ENCODE measurements at places on chromosomes 11 and 22. TPM values are rescaled to one million over a fixed set of nuclear protein-coding genes. Genes with fewer than 3 reads are reported as not detected.
A peak's percentile ranks its signal among the peaks of the same experiment; 100 is the strongest.

SLC1A2 gene
- total RNA-seq = not detected

DNA sequence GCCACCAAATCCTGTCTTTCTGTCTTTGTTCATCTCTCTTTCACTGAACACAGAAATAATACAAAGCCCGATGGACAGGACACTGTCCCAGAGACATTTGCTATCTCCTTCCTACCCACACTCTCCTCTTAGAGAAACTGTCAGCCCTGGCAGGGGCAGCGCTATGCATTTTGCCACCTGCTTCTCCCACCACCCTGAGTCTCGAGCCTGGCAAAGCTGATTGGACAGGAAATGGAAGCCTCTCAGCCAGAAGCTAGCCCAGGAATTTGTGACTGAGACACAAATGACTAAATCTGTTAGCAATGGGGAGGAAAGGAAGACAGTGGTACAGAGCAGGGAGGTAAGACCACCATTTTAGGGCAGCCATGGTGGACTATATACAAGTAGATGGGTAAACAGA is 14.9 kb upstream of the GALNT18 start:
- DNase-seq = no peak

TSPAN32 gene
- total RNA-seq = 4.6 TPM

CALCA gene
- not detected for total RNA-seq

GGTLC3 gene
- total RNA-seq = not detected

TSSK2 gene
- not detected for total RNA-seq

- DNase-seq = no peak
These were observed 67.5 kb downstream of the TEAD1 start for GRCh38 chr11:12741671-12742216.

DNA sequence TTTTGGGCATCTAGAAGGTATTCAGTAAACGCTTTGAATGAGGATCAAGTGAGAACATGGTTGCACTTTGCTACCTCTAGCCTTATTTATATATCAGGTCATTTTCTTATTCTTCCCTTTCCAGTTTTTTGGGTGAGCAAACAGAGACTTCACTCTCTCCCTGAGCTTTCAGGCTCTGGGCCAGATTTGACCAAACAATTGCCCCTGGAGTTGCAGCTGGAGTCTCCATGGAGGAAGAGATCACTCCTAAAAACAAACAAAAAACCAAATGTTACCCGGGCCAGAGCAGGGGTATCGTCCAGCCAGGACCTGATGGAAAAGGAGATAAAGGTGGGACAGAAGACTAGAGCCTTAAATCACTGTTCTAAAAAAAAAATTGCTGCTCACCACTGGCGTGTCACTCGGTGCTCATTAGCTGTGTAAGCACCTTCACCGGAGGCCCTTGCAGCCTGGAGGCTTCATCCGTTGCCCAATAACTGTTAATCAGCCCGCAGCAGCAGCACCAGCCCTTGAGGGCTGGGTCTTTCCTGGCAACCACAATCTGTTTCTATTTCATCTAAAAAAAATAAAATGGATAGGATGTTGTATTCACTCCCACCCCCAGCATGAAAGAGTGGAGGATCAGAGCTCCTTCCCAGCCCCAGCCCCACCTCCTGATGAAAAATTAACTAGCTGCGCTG is 125.0 kb downstream of the PKNOX2 start:
- no peak for DNase-seq

- no peak for DNase-seq
These were observed 4.4 kb upstream of the FOXRED2 start for GRCh38 chr22:36510966-36511881.

P2RX6 gene
- 0.07 TPM for total RNA-seq

CLCF1 gene
- 2.9 TPM for total RNA-seq

DNA sequence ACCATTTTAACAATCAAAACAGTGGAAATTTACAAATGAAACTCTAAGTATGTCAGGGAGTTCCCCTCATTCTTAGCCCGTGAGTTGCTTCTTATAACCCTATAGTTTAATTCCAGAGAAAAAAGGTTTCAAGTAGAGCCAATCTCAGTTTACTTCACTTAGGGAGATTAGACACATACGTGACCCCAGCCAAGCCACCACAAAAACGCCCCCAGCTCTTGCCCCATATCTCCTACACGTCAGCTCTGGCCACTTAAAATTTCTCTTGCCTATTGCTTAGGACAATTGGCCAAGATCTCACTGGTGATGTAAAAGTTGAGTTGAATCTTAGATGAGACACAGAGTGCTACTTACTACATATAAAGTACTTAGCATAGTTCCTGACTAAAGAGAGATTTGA is 166.4 kb downstream of the ETS1 start:
- no peak for DNase-seq

- no peak for DNase-seq
These were observed 901 bp upstream of the PARVA start for GRCh38 chr11:12376259-12377081.

SMCO4 gene
- total RNA-seq = 41.5 TPM

GRCh38 chr11:44941259-44942021 is 9.2 kb downstream of the TP53I11 start:
- DNase-seq = no peak

- no peak for DNase-seq
These were observed 27.0 kb downstream of the MYO7A start for GRCh38 chr11:77155082-77155475.

ALX4 gene
- not detected for total RNA-seq

CCDC73 gene
- 0.11 TPM for total RNA-seq

DNA sequence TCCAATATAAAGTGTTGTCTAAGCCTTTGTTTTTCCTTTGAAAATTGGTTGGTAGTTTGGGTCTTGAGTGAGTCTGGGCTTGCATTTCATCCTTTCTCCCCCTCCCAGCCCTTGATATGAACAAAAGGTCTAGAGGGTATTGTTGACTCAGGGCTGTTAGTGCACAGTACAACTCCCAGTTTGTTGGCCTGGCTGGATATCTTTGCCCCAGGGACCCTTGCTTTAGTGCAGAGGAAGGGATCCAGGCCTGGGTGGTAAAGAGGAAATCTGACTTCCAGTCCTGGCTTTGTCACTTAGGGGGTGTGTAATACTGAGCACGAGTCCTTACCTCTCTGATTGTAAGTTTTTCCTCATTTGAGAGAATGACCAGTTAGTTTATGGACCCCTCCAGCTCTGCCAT is 330.4 kb downstream of the TMEM135 start:
- no peak for DNase-seq

DNA sequence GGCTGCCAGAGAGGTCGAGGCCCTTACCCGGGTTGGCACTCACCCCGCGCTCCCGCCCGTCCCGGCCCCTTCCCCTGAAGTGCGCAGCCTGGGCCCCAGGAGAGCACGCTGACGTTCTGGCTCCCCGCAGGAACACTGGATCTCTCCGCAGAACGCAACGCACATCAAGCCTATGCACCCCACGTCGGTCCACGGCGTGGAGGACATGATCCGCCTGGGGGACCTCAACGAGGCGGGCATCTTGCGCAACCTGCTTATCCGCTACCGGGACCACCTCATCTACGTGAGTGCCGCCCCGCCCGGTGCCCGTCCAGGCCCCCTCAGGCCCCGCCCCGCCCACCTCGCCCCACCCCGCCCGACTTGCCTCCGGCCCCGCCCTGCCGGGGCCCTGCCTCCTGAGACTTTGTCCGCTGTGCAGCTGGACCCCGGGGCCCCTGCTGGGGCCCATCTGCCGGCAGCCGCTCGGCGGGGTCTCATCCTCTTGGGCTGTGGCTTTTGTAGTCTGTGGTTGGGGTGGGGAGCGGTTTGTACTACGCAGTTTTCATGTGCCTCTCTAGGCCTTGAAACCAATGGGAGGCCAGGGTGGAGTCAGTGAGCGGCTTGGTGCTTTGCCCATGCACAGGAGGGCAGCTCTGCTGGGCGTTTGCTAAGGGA is 19.7 kb downstream of the MYO7A start:
- peak; percentile 30 for DNase-seq

OR51B5 gene
- not detected for total RNA-seq

CASP5 gene
- total RNA-seq = not detected

DNA sequence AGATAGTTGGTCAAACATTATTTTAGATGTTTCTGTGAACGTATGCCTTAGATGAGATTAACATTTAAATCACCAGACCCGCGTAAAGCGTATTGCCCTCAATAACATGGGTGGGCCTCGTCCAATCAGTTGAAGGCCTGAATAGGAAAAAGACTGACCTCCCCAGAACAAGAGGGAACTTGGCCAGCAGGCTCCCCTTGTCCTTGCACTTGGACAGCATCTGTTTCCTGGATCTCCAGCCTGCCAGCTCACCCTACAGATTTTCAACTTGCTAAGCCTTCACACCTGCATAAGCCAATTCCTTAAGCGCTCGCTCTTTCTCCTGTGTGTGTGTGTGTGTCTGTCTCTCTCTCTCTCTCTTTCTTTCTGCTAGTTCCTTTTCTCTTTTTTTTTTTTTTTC is 8.2 kb downstream of the TOM1 start:
- DNase-seq = no peak

DNA sequence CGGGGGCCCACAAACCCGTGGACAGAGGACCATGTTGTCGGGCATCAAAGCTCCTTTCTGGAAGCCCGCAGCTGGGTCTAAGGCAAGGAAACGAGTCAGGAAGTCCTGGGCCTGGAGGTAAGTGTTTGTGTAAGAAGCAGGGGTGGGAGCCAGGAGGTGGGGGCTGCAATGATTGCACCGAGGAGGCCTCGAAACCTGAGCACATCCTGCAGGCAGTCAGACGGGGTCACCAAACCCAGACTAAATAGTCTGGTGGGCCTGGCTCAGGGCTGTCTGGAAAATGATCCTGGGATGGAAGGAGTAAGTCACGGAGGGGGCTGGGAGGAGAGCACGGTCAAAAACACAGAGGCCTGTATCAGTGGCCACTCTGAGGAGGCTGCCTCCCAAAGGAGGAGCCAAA is 539.2 kb downstream of the MN1 start:
- DNase-seq = no peak

GRCh38 chr22:22666307-22667091 is 22.1 kb downstream of the GGTLC2 start:
- no peak for DNase-seq

- no peak for DNase-seq
These were observed 23.6 kb upstream of the FBXO3 start for GRCh38 chr11:33797879-33798278.

- no peak for DNase-seq
These were observed 1046.6 kb downstream of the FAM181B start for GRCh38 chr11:81687057-81687456.

DNA sequence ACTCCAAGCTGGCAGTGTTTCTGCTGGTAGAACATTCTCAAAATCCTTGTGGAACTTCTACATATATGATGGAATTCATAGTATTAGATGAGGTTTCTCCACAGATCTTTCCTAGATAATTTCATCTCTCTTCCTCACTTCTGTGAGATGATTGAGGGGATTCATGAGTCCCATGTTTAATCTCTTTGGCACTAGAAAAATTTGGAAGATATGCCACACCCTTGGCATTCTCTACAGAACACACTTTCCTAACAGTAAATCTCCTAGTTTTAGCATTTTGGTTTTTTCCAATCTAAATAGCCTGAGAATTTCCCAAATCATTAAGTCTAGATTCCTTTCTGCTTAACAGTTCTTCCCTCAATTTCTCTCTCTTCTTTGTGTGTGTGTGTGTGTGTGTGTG is 35.3 kb downstream of the MED15 start:
- DNase-seq = no peak

- DNase-seq = no peak
These were observed 40.3 kb downstream of the OSBPL5 start for GRCh38 chr11:3124821-3125220.

OR2AT4 gene
- total RNA-seq = not detected

APOL4 gene
- 0.52 TPM for total RNA-seq

GRCh38 chr11:126415669-126416420 is 60.4 kb downstream of the ST3GAL4 start:
- no peak for DNase-seq

DNA sequence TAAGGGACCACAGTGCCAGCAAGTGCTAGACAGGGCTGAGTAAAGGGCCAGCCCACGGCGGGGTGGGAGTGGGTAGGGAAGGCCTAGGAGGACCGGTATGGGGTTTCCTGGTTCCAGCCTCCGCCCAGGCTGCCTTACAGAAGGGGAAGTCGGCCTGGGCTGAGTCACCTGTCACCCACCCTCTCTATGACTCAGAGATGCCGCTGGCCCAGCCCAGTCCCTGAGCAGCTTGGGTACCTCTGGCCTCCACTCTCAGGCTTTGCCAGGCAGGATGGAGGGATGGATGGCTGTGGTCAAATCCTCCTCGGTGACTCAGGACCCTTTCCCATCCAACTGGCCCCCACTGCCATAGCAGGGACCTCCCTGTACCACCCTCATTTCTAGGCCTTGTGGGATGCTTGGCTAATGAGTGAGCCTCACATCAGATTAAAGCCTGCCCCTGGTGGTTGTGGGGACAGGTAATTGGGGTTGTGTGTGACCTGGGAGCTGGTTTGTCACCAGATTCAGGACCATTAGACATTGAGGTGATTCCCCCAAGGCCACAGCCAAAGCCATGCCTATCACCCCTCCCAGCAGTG is 13.9 kb downstream of the SLC35E4 start:
- DNase-seq = peak; percentile 65

NAV2 gene
- 0.39 TPM for total RNA-seq

BRSK2 gene
- 1.5 TPM for total RNA-seq

- DNase-seq = no peak
These were observed 21.3 kb downstream of the CBX7 start for GRCh38 chr22:39130892-39131855.

- no peak for DNase-seq
These were observed 658.6 kb upstream of the ANO5 start for GRCh38 chr11:21534288-21534687.

GRCh38 chr11:115334932-115335788 is 169.1 kb downstream of the CADM1 start:
- DNase-seq = no peak

- DNase-seq = no peak
These were observed 17.2 kb downstream of the SCGB1A1 start for GRCh38 chr11:62435846-62436660.

OR51B4 gene
- total RNA-seq = not detected

VPS37C gene
- 10.6 TPM for total RNA-seq

- DNase-seq = no peak
These were observed 2.8 kb downstream of the CORO1B start for GRCh38 chr11:67440229-67441097.

DNA sequence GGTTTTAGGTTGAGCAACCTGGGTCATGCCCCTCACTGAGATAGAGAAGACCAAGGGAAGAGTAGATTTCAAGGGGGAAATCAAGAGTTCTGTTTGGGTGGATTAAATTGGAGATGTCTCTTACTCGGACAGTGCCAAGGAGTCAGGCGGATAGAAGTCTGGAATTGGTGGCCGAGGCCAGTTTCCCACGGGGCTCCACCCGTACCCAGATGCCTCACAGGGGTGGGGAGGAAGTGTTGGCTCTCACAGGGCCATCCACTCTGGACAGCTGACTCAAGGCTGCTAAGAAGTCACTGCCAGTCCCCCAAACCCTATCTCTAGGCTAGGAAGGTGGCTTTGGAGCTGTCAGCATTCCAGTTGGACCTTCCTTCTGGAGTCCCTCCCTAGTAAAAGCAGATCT is 79.1 kb upstream of the TIMP3 start:
- DNase-seq = no peak

Measured in activated T-helper 2 cell treated with anti-CD3 and anti-CD28 coated beads, Interferon-gamma antibody, Interleukin-2, Interleukin-4, amounts not matched to agents 10 μg/mL and 5 μg/mL and 100 μg/mL, durations not matched to agents 14 hours and 24 hours and 36 hours (primary cell).